NCI-H1417 treated with DMSO at 0.1 percent for 48 hours (cell line): ENCODE measurements at places on chromosomes 12 and 14.

- DNase-seq, result no peak
These were observed 9.9 kb upstream of the CHST11 start for GRCh38 chr12:104446646-104447421.

DNA sequence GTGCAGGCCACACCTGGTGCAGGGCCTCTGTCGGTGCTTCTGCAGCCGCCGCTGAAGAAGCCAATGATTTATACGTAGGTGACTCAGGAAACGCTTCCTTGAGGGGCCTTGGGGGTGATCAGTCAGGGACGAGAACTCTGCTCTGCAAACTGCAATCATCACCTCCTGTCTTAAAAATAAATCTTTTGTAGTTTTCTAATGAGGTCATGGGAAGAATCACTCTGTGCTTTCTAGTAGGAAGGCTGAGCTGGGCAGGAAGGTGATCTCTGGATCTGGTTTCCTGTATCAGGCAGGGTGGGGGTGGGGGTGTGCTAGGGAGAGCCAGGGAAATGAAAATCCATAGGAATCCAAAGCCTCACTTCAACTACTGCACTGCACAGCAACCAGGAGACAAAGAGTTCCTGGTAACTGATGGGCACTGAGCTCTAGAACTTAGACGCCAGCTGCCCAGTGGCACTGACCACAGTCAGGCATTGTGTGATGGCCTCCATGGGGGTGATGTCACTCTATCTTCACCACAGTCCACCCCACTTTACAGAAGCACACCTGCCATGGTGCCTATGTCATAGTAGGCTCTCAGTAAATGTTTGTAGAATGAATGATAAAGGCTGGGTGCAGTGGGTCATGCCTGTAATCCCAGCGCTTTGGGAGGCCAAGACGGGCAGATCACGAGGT, 292.4 kb upstream of the PWP1 start:
- no peak for DNase-seq

DNA sequence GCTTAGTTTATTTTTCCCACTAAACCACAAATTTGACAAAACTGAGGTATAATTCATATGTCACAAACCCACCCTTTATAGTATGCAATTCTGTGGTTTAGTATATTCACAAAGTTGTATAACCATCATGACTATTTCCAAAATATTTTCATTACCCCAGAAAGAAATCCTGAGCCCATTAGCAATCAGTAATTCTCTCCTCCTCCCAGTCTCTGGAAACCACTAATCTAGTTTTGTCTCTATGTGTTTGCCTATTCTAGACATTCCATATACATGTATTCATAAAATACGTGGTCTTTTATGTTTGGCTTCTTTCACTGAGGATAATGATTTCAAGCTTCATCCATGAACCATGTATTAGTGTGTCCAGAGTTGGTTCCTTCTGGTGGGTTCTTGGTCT, 267.6 kb downstream of the AEBP2 start:
- DNase-seq, result no peak

GRCh38 chr12:2288875-2289274, 236.1 kb downstream of the CACNA1C start:
- no peak for DNase-seq

- no peak for DNase-seq
These were observed at the start of gene DTX3 for GRCh38 chr12:57604454-57604991. Gene DTX3 (plus strand): TSS chr12:57604824. CDS start chr12:57606518, 1,694 bp downstream.

DNA sequence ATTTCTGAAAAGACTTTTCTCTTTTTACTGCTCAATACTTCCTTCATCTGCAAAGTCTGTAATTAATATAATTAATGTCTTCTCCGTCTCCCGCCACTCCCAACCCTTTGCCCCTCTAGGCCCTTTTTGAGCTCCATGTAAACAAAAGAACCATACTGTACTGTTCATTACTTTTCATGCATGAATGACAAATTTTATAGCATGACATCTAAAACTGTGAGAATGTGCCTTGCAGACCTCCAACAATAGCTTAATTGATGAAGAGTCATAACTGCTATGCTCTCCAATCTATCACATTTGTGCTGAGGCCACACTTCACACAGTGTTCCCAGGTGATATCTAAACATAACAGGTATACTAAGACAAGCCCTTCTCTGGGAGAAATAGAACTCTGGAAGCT, 1122.7 kb upstream of the ATXN7L3B start:
- DNase-seq, result no peak
